Esophagus muscularis mucosa (tissue), 4 donors: ENCODE measurements at places on chromosomes 7 and 10. TPM values are rescaled to one million over a fixed set of nuclear protein-coding genes. Genes with fewer than 3 reads are reported as not detected.

DNA sequence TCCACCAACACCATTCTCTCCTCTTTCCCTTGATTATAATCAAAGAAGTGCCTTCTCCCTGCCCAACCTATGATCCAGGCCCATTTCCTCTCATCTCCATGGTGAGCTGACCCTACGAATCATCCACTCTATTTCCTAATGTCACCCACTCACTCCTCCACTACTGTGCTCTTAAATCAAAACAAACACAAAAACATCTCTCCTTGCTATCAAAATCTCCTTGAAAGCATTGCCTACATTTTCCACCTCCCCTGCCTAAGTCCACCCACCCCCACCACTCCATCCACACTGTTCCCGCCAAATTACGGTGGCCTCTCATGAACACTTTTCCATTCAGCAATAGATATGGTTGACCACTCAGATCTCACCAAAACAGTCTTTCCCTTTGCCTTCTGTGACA, 5.3 kb downstream of the DYDC1 start:
- H3K27me3 ChIP-seq = peaks cover 8% of the 10 kb centered on the region
- no peak overlapping the region for H3K27ac ChIP-seq
- peaks cover 2% of the 10 kb centered on the region for H3K4me1 ChIP-seq
- H3K4me3 ChIP-seq = no peak overlapping the region
- no peak for DNase-seq

GRCh38 chr10:32139223-32140073, 83.2 kb upstream of the KIF5B start:
- no peaks in the 10 kb centered on the region for H3K36me3 ChIP-seq
- H3K4me1 ChIP-seq = peaks cover 22% of the 10 kb centered on the region
- no peaks in the 10 kb centered on the region for H3K27me3 ChIP-seq
- H3K27ac ChIP-seq = peak overlapping the region; percentile 61

DNA sequence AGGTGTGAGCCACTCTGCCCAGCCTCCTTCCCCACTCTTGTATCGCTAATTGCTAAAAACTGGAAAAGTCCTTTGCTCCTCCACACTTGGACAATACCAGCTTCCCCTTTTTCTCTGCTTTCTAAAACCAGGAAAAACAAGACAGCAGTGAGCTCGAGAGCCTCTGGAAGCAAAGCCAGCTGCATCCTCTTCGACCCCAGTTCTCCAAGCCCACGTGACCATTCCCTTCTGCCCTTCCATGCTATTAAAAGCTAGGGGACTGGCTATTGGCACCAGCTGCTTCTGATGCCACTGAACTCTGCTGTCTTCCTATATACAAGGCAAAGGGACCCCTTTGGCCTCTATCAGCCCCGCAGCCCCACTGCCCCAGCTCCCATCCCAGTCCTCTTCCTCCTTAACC, 92.2 kb downstream of the SPDYE5 start:
- no peak for DNase-seq
- H3K27ac ChIP-seq = no peak overlapping the region
- H3K36me3 ChIP-seq = peaks cover 88% of the 10 kb centered on the region
- H3K4me3 ChIP-seq = no peak overlapping the region

GRCh38 chr7:45469103-45469502, 105.1 kb upstream of the ADCY1 start:
- H3K27me3 ChIP-seq = no peaks in the 10 kb centered on the region
- H3K4me1 ChIP-seq = no peaks in the 10 kb centered on the region
- no peak overlapping the region for H3K27ac ChIP-seq
- H3K36me3 ChIP-seq = no peaks in the 10 kb centered on the region

- H3K4me1 ChIP-seq = peaks cover 43% of the 10 kb centered on the region
- no peaks in the 10 kb centered on the region for H3K36me3 ChIP-seq
- H3K4me3 ChIP-seq = no peak overlapping the region
- H3K27ac ChIP-seq = peak overlapping the region; percentile 82
- DNase-seq = peak; percentile 89
Measured at GRCh38 chr7:30799976-30800661, 28.9 kb downstream of the MINDY4 start.

The LIPN gene
- not detected for total RNA-seq

DNA sequence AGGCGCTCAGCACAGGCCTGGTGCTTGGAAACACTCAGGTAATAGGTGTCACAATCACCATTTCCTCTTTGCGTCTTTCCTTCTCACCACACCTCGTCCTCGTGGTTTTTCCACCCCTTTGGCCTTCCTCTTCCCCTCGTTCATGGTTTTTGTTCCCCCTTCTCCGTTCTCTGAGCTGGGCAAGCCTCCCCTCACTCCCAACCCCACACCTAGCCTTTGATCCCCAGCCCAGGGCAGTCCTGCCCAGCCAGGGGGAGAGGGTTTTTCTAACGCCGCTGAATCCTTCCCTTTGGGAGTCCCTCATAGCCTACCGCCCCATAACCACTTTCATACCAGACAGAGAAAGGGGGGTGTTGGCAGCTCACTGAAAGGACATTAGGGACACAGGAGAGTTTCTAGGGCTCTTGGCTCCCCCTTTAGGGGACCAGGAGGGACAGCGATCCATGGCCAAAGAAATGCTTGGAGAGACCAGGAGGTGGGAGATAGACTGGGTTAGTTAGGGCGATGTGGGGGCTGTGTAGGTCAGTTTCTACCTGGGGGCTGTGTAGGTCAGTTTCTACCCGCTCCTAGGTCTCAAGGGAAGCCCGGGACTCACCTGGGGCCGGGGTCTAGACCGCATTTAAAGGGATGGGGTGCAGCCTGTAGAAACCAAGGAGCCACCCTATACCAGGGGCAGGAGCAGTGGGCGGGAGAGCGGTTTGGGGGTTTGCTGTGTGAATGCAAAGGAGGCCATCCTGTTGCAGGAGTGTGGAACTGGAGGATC, 1.4 kb downstream of the EPHB4 start:
- H3K36me3 ChIP-seq = peaks cover 32% of the 10 kb centered on the region
- peaks cover 58% of the 10 kb centered on the region for H3K4me1 ChIP-seq
- peak overlapping the region; percentile 88 for H3K27ac ChIP-seq
- H3K4me3 ChIP-seq = peak overlapping the region; percentile 77

GRCh38 chr7:37729181-37729580, 45.6 kb downstream of the GPR141 start:
- H3K36me3 ChIP-seq = no peaks in the 10 kb centered on the region
- H3K4me1 ChIP-seq = peaks cover 14% of the 10 kb centered on the region
- no peak overlapping the region for H3K4me3 ChIP-seq
- H3K27ac ChIP-seq = peak overlapping the region; percentile 61
